ENCODE measurements at places on chromosomes 1 and 21.
A peak's percentile ranks its signal among the peaks of the same experiment; 100 is the strongest.

- no peak for DNase-seq
Measured at GRCh38 chr1:156464825-156465452, 35.6 kb downstream of the MEF2D start.

DNA sequence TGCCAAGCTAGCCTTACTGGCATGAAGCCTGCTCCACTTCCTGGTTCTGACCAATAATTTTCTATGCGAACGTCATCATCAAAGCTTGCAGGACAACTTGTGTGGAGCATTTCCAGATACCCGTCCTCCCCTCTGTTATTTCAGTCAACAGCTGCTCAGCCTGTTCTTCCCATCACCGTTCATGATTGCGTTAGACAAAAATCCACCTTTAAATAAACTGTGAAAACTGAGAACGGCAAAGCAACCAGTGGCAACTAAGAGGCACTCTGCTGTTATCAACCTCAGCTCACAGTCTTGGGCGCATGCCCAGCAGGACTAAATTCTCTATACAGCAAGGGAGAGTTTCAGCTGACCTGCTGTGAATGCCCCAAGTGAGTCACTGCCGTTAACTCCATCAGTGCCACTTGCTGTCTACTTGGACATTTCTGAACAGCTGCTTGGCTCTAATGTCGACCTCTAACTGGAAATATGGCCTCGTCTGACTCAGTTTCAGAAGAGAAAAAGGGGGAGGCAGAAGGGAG lies 207.4 kb upstream of the RUNX1 start:
- peak; percentile 86 for DNase-seq

DNA sequence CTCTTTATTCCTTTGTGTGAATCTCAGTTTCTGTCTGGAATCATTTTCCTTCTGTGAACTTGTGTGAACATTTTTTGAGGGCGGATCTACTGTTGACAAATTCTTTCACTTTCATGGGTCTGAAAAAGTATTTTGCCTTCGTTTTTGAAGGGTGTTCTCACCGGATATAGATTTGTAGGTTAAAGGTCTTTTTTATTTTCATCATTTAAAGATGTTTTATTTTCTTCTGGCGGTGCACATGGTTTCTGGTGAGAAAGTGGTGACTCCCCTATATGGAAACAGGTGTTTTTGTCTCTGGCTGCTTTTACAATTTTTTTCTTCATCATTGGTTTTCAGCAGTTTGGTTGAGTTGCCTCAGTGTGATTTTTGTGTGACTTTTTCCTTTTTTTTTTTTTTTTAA lies 94.9 kb downstream of the DYRK1A start:
- DNase-seq = no peak

DNA sequence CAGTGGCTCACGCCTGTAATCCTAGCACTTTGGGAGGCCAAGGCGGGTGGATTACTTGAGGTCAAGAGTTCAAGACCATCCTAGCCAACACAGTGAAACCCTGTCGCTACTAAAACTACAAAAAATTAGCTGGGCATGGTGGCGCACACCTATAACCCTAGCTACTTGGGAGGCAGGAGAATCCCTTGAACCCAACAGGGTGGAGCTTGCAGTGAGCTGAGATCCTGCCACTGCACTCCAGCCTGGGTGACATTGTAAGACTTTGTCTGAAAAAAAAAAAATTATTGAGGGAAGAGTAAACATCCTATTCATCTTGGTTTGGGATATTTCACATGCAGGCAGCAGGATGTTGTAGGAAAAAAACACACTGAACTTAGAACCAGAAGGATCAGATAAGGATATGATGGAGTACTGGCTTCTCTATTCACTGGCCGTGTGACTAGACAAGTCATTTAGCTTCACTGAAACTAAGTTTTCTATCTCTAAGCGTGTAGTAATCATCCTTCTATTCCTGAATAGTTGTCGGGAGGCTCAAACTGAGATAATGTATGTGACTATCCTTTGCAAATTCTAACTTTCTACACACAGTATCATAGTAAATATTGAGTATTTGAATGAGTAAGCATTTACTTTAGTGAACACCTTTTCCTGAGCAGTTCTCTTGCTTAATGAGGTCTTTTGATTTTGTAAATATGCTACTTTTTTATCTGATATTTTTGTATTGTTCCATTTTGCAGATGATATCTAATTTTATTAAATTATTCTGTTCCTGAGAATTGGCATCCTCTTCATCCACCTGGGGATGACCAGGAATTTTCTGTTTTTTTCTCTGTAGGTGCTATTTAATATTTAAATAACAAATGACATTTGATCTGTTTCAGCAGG lies 18.2 kb downstream of the CAP1 start:
- DNase-seq = no peak

DNA sequence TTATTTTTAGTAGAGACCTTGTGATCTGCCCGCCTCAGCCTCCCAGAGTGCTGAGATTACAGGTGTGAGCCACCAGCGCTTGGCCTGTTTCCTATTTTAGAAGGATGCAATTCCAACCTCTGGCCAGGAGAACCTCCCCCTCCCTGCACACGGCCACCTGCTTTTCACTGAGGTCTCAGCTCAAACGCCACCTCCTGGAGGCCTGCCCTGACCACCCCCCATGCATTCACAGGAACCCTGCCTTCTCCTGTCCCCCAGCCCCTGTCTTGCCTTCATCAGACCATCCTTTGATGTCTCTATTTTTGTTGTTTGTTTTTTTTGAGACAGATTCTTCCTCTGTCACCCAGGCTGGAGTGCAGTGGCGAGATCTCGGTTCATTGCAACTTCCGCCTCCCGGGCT lies 2.3 kb downstream of the SRM start:
- DNase-seq = no peak

GRCh38 chr1:12078575-12078937 lies 15.5 kb downstream of the TNFRSF8 start:
- no peak for DNase-seq

GRCh38 chr1:92695104-92695503 lies 89.8 kb downstream of the EVI5 start:
- DNase-seq = no peak

DNA sequence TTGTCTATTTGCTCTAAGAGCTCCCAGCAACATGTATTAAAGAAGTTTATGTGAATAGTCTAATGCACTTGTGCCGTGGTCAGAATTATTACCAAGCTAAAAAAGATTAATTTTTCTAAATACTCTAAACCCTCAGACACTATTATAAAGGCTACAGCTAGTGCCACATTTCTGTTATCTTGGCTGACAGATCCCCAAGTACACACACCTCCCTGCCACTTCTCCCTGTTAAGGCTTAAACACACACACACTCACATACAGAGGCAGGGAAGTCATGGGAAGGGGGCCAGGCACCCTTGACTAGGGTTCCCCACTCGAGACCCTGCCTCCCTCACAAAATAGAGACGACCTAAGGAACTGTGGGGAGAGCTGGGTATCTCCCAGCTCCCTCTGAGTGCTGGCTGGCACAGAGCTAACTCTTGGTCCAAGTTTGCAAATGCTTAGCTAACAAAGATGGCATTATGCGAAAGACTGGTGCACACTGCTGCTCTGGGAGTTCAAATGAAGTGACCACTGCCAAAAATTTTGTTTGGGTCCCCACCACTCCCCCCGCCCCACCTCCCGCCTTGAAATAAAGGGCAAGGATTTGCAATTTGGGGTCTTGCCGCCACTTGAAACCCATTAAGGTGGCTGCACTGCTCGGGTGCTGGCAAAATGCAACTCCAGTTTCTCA lies 9.8 kb downstream of the SSBP3 start:
- DNase-seq = no peak

DNA sequence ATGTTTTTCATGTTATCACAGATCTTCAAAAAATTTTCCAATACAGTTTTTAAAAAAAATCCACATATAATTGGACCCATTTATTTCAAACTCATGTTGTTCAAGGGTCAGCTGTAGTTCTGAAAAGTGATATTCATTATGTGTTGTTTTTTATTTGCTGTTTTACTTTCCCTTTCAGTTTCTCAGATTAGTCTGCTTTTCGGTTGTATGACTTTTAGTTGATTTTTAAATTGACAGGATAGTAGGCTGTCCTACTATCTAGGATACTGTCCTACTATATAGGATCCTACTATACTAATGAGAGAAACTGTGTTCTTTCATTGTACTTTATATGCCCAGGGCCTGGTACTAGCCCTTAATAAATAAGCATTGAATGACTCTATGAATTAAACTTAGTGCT lies 33.6 kb upstream of the GPR52 start:
- DNase-seq = no peak

- DNase-seq = no peak
Measured at GRCh38 chr1:19313636-19313959, 1.5 kb downstream of the SLC66A1 start.

GRCh38 chr1:36300526-36300925 lies 5.6 kb upstream of the SH3D21 start:
- DNase-seq = peak; percentile 57

DNA sequence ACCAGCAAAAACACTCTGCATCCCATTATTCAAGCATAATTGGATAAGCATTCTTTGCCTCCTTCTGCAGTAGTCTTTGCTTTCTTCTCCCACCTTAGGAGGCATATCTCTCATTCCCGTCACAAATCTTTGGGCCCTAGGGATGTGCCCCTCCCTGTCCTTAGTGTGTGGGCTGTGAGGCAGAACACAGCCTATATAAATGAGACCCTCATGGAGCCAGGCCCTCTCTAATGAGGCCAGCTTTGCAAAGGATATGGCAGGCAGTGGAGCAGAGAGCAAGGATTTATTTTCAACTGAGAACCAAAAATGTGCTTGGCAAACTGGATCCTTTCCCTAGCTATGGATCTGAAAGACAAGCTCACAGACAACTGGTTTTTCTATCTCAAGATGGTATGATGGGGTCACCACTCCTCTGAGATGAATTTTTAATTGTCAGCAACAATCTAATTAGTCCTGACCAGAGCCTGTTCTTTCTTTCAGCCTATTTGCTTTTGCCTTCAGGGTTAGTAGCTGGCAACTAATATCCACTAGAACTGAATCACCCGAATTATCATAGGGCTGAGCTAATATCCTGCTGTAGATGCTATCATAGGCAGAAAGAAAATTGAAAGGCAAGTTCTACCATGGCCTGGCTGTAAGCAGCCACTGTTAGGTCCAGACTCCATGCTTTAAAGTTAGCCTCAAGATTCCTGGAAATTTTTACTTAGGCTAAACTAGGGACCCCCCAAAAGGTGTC lies 134.2 kb downstream of the SYT2 start:
- no peak for DNase-seq

All from RKO (cell line).